K562 (cell line): ENCODE measurements at places on chromosomes 6 and 20.
A peak's percentile ranks its signal among the peaks of the same experiment; 100 is the strongest.

DNA sequence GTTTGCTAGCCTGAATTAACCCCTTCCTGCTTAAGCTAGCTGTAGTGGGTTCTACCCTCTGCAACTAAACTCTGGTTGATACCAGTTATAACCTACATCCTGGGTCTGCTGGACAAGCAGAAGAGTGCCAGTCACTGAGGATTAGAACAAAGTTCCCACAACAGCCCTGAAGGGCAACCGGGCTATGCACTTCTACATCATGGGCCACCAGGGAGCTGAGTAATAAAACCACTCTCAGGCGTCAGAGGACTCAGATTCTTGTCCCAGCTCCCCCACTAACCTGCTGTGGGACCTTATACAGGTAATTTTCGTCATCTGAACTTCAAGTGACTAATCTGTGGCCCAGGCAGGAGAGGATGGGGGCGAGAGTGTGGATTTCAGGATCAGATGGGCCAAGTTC lies 56.8 kb downstream of the EYA2 start:
- DNase-seq, result no peak

- DNase-seq, result no peak
Measured at GRCh38 chr6:48541649-48542048, 430.7 kb upstream of the PTCHD4 start.

DNA sequence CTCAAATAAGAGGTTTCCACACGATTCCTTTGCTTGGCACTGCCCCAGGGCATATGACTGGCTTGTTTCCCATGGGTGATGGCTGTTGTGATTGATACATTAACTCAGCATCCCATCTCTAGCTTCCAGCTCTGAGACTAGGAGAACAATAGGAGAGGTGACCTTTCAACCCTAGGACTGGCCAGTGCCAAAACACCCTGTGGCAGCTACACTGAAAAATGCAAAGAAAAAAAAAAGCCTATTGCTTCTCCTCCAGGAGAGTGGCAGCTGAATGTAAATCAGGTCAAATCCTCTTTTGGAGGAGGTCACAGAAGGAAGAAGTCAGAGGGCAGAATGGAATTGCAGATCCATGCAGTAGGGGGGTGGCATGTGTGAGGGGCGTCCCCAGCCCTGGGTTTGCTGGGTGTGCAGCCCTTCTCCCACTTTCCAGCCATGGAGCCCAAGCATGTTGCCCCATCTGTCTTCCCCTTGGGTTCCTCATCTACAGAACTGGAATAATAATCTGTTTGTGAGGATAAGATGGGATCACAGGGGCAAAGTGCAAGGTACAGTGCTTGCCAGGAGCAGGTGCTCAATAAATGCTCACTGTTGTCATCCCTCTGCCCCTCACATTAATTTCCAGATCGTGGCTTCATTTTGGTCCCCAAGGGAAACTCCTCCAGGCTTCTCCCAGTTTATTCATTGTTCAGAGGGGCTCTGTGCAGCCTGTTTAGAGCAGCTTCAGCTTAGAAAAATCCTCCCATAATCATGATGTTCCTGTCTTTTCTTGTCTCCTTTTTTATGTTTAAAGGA lies 245.0 kb upstream of the RIN2 start:
- no peak for DNase-seq

GRCh38 chr6:38193481-38194281 lies 374.2 kb downstream of the ZFAND3 start:
- no peak for DNase-seq

DNA sequence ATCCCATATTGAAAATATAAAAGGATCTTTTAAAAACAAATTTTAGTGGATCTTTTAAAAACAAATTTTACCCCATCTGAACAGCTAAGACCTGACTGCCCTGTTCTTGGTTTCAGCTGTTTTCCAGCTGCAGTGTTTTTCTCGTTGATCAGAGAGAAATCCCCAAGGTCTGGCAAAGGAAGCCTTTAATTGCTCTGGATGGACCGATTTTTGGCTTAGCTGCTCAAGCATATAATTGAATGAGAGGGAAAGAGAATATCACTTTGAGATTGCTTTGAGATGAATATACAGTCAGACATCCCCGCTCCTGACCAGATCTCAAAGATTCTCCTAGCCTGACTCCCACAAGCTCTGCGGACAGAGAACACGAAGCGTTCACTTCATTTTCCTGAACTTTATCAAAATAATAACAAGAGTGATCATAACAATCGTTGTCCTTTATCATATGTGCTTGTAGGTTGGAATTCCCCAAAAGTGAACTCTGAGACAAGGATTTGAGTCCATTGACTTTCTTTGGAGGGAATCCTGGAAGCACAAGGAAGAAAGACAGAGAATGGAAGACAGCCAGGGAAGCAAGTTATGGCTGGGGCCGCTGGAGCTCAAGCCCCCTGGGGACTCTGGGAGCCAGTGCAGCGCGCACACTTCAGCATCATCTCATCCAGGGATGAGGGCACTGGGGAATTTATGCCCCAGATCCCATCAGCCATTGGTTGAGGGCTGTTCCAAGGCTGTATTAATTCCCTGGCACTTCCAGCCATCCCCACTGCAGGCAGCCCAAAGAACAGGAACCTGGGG lies 101.3 kb downstream of the SNX5 start:
- no peak for DNase-seq

GRCh38 chr6:53210811-53211210 lies 62.2 kb upstream of the GCM1 start:
- no peak for DNase-seq

- DNase-seq, result no peak
Measured at GRCh38 chr6:111747829-111748228, 125.4 kb downstream of the FYN start.

DNA sequence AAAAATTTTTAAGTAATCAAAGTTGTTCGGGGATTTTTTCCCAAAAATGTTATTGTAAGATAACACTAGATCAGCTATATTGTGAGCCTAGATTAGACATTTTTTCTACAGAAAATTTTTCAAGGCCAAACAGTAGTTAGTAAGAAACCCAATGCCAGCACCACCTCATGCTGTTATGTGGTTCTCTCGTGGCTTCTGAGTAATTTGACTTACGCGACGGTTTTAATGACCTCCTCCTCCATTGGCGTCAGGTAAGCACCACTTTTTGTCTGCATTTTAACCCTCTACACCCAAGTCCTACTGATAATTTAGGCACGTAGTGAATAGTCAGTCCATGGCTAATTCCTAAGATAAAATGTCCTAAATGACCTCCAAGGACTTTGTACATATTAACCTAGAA lies 9.7 kb downstream of the RPS6KA2 start:
- no peak for DNase-seq

DNA sequence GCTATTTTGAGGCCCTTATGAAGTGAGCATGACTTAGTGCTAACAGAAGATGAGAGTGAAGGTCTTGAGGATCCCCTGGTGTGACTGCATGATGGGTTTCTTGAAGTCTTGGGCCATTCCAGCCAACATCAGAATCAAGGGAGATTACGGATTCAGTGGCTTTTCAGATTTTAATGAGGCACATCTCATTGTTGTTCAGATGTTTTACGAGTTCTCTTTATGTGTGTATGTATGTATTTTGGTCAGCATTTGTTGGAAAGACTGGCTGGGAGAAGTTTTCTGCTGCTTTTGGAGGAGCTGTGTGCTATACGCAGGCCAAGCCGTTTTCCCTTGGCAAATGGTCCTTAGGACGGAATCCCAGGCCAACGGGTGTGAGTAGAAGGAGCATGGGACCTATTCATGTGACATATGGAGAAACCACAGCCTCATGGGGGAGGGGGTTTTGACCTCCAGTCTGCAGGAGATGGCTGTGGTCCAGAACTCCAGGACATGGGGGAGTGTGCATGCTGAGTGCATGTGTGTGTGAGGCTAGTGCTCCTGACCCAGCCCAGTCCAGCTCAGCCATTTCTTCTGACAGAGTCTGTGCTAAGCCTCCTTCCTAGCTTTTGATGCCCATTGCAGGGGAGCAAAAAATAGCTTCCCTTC lies 35.3 kb downstream of the CHMP4B start:
- DNase-seq, result peak; percentile 33

- no peak for DNase-seq
Measured at GRCh38 chr20:40241596-40242343, 447.3 kb downstream of the MAFB start.

DNA sequence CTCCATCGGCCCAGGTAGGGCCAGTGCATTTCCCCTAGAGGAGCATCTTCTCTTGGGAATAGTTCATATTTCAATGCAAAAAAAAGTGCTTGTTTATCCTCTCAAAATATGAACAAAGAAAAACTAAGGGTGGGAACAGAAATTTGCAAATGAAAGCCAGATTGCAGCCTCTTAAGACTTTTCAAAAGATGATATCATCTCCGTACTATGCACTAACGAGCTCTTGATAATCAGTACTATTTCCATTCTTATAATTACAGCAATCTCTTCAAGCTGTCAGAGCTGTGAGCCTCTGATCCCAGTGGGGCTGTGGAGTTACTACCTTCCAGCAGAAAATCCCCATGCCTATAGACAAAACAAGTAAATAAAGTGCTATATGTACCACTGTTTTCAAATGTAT lies 77.1 kb downstream of the SOD2 start:
- no peak for DNase-seq

DNA sequence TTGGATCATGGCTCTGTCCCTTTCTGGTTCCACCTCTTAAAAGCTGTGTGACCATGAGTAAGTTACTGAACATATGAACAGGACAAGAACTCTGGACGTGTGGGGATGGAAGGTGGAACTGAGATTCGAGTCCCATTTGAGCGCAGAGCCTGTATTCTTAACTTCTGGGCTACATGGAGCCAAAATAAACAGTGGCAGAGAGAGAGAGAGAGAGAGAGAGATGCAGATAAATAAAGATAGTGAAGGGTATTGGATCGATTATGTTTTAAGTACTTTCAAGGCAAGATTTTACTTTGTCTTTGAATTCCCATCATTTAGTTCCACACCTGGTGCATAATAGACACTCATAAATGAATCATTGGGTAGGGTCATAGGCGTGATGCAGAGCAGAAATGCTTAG lies 39.7 kb downstream of the SLC35D3 start:
- no peak for DNase-seq

DNA sequence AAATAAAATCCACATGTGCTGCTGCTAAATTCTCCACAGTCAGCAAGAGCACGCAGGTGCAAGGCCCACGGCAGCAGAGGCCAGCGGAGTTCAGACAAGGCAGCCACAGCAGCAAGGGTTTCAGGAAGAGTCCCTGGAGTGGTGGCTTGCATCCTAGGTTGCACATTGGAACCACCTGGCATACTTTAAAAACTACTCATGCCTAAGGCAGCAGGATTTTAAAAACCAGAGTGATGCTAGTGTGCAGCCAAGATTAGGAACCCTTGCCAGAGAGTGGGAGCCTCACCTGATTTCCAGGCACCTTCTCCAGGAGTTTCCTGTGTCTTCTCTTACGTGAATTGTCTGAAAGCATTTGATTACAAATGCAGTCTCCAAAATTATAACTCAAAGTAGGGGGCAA lies 104.0 kb upstream of the GPR6 start:
- DNase-seq, result no peak

DNA sequence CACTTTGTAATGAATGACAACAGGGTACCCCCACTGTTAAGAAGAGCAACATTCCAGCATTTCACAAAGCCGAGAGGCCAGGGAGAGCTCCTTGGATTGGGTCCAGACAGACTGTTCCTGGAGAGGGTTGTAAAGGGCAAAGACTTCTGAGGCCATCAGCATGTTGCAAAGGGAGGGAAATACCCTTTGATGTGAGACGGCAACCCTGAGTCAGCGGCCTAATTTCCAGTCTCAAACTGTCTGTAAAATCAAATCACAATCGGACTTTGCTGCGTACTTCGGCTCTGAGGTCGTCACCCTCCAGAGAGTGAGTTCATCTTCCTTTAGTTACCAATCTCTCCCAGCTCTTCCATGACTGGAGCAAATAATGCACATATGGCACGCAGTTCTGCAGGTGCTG lies 101.0 kb upstream of the DTNBP1 start:
- no peak for DNase-seq
